T-helper 17 cell (primary cell): ENCODE measurements at places on chromosomes 1 and 21. TPM values are rescaled to one million over a fixed set of nuclear protein-coding genes. Genes with fewer than 3 reads are reported as not detected.
A peak's percentile ranks its signal among the peaks of the same experiment; 100 is the strongest.

- peaks cover 5% of the 10 kb centered on the region for H3K4me1 ChIP-seq
- H3K4me3 ChIP-seq = no peak overlapping the region
- no peak overlapping the region for H3K27ac ChIP-seq
Observed at GRCh38 chr1:12276225-12276624, 46.4 kb downstream of the VPS13D start.

The ECM1 gene
- 0.70 TPM for total RNA-seq

GRCh38 chr1:182603646-182604174 is 479 bp downstream of the RGS16 start:
- peak overlapping the region; percentile 90 for H3K4me3 ChIP-seq
- DNase-seq = no peak
- peaks cover 2% of the 10 kb centered on the region for H3K36me3 ChIP-seq
- no peak overlapping the region for H3K27ac ChIP-seq
- peaks cover 22% of the 10 kb centered on the region for H3K4me1 ChIP-seq
- peaks cover 5% of the 10 kb centered on the region for H3K27me3 ChIP-seq

DNA sequence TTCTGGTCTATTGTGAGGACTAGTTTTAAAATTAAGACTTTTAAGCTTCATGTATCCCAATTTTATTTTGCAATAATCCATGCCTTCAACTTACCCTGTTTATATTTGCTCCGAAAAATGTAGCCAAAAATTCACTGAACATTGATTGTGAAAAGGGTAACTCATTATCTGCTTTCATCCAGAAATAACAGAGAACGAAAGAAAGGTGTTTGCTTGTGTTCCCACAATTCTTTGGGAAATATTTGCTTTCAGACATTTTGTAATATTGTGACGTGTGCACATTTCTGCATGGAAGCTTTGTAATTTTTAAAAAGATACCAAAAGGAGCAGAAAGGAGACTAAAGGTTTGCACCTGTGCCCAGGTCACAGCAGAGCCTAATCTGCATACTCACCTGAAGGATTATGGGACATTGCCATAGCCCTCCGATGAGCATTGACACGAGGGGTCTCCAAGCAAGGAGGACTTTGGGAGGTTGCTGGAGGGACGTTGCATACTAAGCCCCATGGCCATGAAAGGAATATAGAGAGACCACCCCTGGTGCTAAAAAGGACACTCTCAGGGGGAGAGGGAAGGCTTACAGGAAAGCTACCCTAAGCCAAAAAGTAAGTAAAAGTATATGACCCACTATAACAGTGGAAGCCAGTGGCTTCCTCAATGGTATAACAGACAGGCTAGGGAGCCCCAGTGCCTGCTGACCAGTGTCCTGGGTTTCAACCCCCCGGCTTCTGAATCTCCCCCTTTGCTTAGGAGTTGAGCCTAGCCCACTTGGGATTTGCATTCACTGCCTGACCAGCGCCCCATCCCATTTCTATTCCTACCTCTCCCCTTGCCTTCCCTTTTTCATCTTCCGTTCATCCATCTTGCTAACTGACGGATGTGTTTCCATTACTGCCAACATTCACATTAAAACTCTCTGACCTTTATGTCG is 148.6 kb upstream of the ZC3H12A start:
- H3K27ac ChIP-seq = no peak overlapping the region
- peaks cover 66% of the 10 kb centered on the region for H3K27me3 ChIP-seq
- no peaks in the 10 kb centered on the region for H3K4me1 ChIP-seq
- DNase-seq = no peak

DNA sequence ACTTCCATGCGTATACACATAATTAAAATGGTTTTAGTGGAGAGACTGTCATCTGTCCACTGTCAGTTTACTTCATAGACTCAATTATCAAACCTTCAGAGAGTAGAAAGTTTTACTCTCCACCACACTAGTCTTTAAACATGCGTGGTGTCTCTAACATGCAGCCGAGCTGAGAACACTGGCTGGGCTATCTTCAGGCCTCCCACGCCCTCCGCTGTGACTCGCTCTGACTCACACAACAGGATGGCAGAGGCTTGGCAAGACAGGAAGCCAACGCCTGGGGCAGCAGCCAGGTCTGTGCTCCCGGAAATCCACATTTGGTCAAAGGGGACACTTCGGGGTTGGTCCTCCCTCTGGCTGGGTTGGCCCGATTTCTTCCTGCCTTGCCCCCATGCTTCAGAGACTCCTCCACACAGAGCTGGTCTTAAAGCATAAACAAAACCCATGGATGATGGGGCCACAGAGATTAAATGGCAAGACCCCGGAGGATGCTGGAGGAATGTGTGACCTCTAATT is 22.7 kb upstream of the IFNGR2 start:
- H3K36me3 ChIP-seq = no peaks in the 10 kb centered on the region
- peak overlapping the region; percentile 68 for H3K4me3 ChIP-seq
- peak overlapping the region; percentile 94 for H3K27ac ChIP-seq
- peaks cover 48% of the 10 kb centered on the region for H3K4me1 ChIP-seq
- DNase-seq = peak; percentile 58

- DNase-seq = no peak
- H3K4me1 ChIP-seq = no peaks in the 10 kb centered on the region
- H3K4me3 ChIP-seq = no peak overlapping the region
Observed at GRCh38 chr1:29973406-29973805, 737.1 kb downstream of the PTPRU start.

The FNDC10 gene
- total RNA-seq = 3.3 TPM

DNA sequence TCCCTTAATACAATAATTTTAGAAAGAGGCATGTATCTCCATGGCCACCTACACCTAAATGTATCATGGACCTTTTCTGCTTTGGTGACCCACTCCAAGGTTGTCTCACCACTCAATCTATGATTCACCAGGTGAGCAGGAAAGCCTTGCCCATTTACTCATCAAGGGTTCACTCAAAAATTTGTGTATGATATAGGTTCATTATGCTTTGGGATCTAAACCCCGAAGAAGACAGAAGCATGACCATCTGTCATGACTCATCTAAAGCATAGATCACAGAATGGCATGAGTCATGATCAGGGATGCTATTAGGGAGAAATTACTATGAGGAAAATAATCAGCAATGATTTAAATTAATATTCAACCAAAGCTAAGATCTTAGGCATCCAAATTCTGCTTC is 38.5 kb downstream of the PYHIN1 start:
- H3K4me1 ChIP-seq = no peaks in the 10 kb centered on the region
- no peak overlapping the region for H3K4me3 ChIP-seq
- peaks cover 8% of the 10 kb centered on the region for H3K36me3 ChIP-seq
